ENCODE measurements at places on chromosomes 13 and 19. TPM values are rescaled to one million over a fixed set of nuclear protein-coding genes. Genes with fewer than 3 reads are reported as not detected.

DNA sequence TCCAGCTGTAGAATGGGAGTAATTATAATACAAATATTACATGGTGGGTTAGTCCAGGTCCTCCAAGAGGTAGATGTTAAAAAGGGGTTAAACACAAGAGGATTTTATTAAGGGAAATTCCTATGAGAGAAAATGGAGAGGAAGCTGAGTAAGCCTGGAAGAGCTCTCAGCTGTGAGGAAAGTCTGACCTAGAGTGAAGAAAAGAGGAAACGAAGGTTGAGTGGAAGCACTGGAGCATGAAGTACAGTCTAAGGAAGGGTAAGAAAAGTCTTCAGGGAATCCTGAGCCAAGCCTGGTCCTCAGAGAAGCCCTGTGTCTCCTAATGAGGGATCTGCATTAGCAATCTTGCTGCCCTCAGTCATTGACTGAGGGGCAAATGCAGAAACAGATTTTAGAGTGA lies 506.2 kb downstream of the GPC5 start:
- DNase-seq = no peak

The ZNF579 gene
- 4.5 TPM for total RNA-seq

DNA sequence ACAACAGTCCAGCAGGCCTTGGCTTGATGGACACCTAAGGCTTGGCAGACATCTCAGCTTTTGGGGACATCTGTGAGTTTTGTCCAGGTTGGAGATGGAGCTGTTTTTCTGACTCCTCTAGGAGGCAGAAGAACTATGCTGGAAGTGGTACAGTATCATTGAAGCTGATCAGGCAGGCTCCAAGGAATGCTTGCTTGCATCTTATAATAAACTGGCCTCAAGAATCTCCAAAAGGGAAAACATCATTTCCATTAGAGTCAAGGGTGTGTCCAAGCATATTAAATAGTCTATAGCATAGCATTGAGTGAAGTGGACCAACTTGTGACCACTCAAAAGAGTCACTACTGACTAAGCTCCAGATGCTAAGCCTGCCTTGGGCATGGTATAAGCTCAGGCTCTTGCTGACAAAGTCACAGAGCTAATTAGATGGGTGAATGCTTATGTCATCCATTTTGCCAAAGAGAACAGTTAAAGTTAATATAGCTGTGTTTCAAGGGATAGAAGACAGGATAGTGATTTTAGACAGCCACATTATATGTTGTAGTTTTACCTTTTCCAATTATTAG lies 216.0 kb downstream of the DNAJC15 start:
- DNase-seq = no peak

The UBE2L5 gene
- total RNA-seq = not detected

GRCh38 chr19:55370305-55370988 lies at the start of gene IL11:
Gene IL11, minus strand, starts transcription at chr19:55370463. Its CDS starts 153 bp downstream, at chr19:55370310.
- no peak for DNase-seq

GRCh38 chr13:33127009-33127551 lies 110.9 kb downstream of the KL start:
- no peak for DNase-seq

GRCh38 chr13:73883162-73883561 lies 251.0 kb downstream of the KLF12 start:
- no peak for DNase-seq

The FBXO17 gene
- total RNA-seq = 64.3 TPM

The OR7A5 gene
- total RNA-seq = not detected

The FAAP24 gene
- 1.1 TPM for total RNA-seq

The ZNF492 gene
- total RNA-seq = not detected

DNA sequence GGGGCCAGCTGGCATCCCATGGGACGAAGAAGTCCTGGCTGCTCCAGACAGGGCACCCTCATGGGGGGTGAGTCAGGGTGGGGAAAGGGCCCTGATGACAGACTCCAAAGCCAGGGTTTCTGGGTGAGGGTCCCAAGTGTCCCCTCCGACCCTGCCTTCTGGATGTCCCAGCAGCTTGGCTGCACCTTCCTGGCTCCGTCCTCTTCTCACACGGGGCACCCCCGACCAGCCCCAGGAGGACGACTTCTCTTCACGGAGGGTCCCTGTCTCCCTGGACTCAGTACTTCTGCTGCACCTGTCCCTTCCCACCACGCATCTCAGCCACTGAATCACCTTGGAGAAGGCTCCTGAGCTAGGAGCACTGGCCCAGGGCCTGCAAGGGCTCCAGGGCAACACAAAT lies 19.9 kb downstream of the MIER2 start:
- DNase-seq = no peak

DNA sequence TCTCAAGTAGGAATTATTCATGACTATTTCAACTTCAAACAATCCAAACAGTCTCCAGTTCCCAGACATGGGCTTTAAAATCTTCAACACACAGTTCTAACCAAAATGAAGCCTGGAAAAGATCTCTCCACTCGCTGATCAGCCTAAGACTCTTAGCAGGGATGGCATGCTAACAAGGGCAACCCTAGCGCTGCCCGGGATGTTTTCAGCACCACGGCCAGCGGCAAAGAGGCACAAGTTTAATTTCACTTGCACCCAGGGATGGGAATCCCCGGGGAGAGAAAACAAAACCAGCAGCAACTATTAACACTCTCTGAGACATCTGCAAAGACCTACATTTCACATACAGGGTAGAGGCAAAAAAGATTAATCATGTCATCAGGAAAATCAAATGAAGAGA lies 43.0 kb downstream of the CACNA1A start:
- DNase-seq = no peak

Measured in left lobe of liver (tissue), 2 donors.